Activated CD4-positive, alpha-beta T cell treated with anti-CD3 and anti-CD28 coated beads, Interleukin-2, Interleukin-6, amounts not matched to agents 100 ng/mL and 50 ng/mL, durations not matched to agents 16 hours and 8 hours (primary cell): ENCODE measurements at places on chromosomes 12 and 14.
A peak's percentile ranks its signal among the peaks of the same experiment; 100 is the strongest.

GRCh38 chr12:124851342-124851741, 12.3 kb downstream of the SCARB1 start:
- no peak for DNase-seq

GRCh38 chr12:7103837-7104584, 5.0 kb downstream of the C1RL start:
- DNase-seq, result no peak

GRCh38 chr12:6607751-6608591, 792 bp upstream of the CHD4 start:
- DNase-seq, result peak; percentile 77

DNA sequence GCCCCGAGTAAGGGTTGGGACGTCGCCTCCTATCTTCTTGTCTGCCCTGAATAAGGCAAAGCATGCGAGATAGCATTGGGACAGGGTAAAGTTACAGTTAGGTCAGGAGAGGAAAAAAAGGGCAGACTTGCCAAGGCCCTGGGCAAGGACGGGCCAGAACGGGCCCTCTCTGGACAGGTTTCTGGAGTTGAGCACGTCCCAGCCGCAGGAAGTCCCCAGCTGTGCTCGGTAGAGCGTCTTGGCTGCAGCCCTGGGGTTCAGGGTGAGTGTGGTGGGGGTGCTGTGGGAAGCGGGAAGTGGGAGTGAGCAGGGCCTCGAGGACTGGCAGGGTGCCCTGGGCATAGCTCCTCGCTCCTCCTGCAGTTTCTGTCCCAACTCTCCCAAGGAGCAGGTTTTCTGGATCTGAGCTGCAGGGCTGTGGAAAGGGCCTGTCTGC, 5.4 kb downstream of the RPS6KL1 start:
- DNase-seq, result no peak

DNA sequence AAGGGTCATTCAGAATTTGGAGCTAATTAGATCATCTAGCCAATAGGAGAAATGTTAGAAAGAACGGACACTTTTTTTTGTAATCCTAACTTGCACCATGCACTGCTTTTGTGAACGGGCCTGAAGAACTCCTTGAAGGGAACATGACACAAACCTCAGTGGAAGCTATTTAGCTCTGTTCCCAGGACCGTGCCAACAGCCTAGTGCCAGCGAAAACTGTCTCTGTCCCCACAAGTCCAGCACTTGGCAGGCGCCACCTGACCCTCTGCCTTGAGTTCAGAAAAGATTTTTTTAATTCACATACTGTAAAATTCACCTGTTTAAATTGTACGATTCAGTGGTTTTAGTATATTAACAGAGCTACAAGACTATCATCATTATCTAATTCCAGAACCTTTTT, 31.3 kb upstream of the KCNA5 start:
- no peak for DNase-seq

DNA sequence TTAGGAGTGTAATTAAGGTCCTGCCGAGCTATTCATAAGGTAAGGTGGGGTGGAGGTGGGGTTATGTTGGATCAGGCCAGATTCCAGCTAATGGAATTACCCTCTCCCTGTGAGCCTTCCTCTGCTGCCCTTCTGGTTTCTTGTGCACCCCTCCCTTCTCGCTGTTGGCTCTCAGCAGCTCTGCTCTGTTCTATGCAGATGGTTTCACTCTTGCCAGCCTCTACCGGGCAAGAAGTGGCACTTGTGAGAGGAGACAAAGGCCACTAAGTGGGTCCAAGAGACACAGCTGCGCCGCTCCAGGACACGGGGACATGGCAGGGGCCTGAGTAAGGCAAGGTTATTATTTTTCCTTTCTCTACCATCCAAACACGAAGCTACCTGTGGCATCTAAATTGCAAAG, 334.4 kb downstream of the EMP1 start:
- no peak for DNase-seq

- DNase-seq, result no peak
These were observed 61.4 kb upstream of the PCED1B start for GRCh38 chr12:47017901-47018475.

- DNase-seq, result no peak
These were observed 282.1 kb downstream of the PAWR start for GRCh38 chr12:79408689-79409088.

- DNase-seq, result peak; percentile 92
These were observed 110.5 kb downstream of the ARF6 start for GRCh38 chr14:50003213-50004021.
